ENCODE measurements at places on chromosomes 5 and 9.

DNA sequence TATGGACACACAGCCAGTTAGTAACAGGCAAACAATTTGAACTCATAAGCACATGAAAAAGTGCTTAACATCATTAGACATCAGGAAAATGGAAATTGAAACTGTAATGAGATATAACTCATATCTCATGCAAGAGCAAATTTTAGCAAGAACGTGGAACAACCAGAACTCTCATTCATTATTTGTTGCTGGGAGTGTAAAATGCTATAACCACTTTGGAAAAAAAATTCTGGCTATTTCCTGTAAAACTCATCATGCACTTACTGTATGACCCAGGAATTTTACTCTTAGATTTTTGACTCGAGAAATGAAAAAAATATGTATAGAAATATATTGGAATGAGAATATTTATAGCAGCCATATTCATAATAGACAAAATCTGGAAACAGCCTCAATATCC lies 205.7 kb upstream of the PUM3 start:
- DNase-seq = no peak

- no peak for DNase-seq
These were observed 158.7 kb downstream of the ARRDC3 start for GRCh38 chr5:91224456-91224855.

DNA sequence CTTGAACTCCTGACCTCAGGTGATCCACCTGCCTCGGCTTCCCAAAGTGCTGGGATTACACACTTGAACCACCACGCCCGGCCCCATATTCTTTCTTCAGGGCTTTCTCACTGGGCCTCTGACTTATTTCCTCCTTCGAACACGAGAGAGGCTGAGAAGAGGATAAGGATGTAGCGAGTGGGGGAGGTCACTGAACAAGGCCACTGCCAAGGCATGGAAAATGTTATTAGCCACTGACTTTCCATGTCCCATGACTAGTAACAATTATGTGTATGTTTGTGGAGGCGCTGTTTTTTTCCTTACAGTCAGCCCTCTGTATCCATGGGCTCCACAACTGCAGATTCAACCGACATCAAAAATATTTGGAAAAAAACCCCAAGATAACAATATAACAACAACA lies 12.3 kb upstream of the FCHSD1 start:
- DNase-seq = no peak

- DNase-seq = no peak
These were observed 9.2 kb downstream of the PRR16 start for GRCh38 chr5:120473332-120473731.

DNA sequence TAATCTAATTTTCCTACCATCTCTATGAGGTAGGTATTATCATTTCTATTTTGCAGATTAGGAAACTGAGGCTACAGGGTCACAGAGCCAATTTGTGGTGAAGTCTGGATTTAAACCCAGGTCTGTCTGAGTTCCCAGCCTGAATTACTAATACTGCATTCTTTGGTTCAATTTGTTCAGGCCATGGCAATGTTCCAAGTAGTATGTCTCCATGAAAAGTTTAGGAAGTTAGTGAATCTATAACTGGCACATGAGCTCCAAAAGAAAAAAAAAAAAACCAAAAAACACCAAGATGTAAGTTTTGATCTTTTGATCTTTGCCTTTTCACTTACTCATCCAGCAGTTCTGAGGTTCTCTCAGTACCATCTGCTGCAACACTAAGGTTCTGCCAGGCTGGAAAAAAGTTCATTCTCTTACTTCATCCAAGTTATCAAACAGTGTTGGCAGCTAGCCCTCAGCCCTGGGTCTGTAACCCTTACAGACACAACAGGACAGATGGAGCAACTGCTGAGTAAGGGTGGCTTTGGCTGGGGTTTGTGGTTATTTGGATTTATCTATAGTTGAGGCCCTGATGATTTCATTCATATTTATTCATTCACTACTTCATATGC lies 4.4 kb upstream of the TMEM268 start:
- DNase-seq = no peak

DNA sequence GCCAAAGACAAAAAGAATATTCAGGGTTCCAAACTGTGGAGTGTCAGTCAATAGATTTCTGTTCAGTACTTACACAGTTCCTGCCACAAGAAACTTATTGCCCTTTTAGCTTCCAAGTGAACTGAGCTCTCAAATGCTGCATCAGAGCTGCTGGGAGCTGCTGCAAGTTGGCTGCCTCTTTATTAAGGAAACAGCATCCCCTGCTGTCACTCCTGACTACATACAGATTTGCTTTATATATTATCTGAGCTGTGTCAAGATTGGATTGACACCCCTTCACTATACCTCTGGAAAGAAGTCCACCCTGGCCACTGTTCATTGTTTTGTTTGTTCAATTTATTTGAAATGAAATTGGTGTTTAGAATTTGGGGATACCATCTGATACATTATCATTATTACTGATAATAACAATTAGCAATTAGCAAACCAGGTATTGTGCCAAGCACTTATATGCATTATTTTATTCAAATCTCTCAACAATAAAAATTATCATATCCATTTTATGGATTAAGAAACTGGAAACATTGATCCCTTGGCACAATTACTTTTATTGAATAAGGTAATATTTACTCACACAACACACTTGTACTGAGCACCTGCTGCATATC lies 16.4 kb upstream of the C5orf58 start:
- DNase-seq = no peak

DNA sequence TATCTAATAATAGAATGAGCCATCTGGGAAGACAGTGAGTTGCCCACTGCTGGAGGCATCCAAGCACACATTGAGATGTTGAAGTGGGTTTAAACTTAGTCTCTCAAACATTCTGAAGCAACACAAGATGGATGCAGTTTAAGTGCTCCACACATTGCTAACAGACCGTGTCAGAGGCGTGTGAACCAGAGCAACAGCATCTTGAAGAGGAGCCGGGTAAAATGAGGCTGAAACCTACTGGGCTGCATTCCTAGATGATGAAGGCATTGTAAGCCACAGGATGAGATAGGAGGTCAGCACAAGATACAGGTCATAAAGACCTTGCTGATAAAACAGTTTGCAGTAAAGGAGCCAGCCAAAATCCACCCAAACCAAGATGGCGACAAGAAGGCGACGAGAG lies 73.5 kb upstream of the TMEM215 start:
- DNase-seq = no peak

GRCh38 chr5:151274666-151275065 lies 21.7 kb downstream of the GM2A start:
- DNase-seq = no peak

GRCh38 chr5:171705036-171705435 lies 80.6 kb upstream of the SMIM23 start:
- no peak for DNase-seq

DNA sequence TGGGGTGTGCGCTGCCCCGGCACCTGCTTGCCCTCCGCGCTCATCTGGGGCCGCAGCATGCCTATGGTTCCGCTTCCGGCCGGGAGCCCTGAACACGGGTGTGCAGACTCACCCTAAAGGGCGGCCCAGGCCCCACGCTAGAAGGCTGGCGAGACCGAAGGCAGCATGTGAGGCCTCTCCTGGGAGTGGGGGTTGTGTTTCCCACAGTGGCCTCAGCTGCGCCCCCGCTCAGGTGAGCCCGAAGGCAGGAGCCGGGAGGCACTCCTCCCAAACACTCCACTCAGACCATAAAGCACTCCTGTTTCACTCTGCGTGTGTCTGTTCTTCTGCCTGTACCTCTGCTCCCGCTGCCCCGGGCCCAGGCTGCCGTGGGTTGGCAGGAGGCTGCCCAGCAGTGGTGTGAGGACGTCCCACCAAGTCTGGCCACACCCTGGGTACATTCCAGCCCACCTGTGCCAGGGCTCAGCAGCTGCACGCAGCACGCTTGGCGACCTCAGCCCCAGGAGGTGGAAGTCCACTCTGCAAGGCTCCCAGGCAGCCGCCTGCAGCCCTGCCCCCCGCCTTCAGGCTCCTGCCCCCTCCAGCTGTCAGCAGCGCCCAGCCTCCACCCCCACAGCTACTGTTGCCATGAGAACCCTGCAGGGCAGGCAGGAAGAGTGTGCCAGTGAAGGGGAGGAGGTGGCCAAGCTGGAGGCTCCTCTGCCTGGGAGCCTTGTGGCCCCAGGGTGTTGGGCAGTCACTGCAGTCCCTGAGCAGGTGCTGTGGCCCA lies 1.2 kb upstream of the AJM1 start:
- DNase-seq = no peak

DNA sequence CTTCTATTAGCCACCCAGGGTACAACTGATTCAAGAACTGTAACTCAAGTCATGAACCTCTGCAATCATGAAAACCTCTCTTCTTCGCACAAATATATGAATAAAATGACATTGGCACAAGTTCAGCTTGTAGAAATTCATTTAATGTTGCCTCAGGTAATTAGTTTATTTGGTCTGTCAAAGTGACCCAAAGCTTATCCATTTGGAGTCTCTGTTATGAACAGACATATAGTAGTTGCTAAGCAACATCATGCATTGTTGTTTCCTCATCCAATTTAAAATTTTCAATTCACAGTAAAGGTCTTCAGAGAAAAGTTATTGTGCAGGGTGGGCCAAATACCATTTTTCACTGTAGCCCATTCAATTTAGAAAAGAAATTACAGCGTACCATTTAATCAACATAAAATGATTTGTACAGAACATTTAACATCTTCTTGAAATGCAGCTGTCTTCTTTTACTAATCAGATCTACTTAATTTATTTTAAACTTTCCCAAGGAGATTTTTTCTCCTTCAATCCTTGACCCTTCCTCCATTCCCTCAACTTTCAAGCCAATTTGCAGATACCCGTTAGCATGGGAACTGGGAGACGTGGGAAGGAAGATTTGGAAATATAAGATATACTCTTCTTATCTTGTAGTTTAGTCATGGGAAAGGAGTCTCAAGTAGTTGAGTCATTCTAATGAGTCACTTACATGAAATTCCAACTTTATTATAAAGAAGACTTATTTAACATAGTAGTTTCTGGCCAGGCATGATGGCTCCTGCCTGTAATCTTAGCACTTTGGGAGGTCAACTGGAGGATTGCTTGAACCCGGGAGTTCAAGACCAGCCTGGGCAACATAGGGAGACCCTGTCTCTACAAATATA lies 231.3 kb downstream of the ATPSCKMT start:
- no peak for DNase-seq

All from CD8-positive, alpha-beta memory T cell (primary cell).